ENCODE measurements at places on chromosomes 11 and 22. TPM values are rescaled to one million over a fixed set of nuclear protein-coding genes. Genes with fewer than 3 reads are reported as not detected.

GRCh38 chr11:105220121-105220520 lies 80.6 kb upstream of the CARD18 start:
- H3K4me3 ChIP-seq = no peak overlapping the region
- H3K27ac ChIP-seq = no peak overlapping the region
- H3K36me3 ChIP-seq = no peaks in the 10 kb centered on the region
- DNase-seq = no peak
- H3K4me1 ChIP-seq = no peaks in the 10 kb centered on the region
- H3K27me3 ChIP-seq = no peaks in the 10 kb centered on the region

DNA sequence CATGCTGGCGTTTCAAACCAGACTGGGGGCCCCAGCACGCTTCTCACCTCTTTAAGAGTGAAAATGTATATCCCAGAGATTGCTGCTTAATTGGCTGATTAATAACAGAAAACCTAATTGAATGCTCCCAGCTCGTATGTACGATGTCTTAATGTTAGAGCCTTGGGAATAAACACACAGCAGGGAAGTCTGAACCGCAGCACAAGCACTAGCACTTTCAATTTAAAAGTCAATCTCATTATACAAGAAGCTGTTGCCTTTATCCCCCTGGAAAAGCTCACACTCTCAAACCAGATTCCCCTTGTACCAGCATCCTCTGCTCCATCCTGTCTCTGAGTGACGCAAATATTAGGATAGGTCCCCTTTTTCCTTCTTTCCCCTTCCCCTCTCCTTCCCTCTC lies 449.1 kb downstream of the MN1 start:
- DNase-seq = no peak
- no peaks in the 10 kb centered on the region for H3K36me3 ChIP-seq
- H3K27me3 ChIP-seq = no peaks in the 10 kb centered on the region
- H3K4me1 ChIP-seq = no peaks in the 10 kb centered on the region
- H3K4me3 ChIP-seq = no peak overlapping the region

GRCh38 chr11:66612458-66612857 lies 4.0 kb upstream of the RBM14 start:
- H3K4me3 ChIP-seq = no peak overlapping the region
- H3K27me3 ChIP-seq = no peaks in the 10 kb centered on the region
- DNase-seq = no peak
- H3K36me3 ChIP-seq = no peaks in the 10 kb centered on the region
- H3K27ac ChIP-seq = no peak overlapping the region

DNA sequence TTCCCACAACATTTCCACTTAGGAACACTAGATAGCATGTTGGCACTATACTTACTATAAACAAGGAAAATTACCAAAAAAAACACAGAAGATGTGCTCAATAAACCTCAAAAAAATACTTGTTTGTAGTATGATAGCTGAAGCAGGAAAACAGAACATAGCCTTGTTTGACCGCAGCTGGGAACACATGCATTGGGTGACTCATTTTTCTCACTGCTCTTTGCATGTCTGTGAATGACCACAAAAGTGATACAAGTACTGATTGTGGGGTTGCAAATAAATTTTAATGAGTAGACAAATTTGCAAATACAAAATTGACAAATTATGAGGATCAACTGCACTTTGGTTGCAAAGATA lies 22.8 kb upstream of the GUCY1A2 start:
- no peaks in the 10 kb centered on the region for H3K27me3 ChIP-seq
- H3K4me3 ChIP-seq = no peak overlapping the region
- H3K36me3 ChIP-seq = no peaks in the 10 kb centered on the region
- no peaks in the 10 kb centered on the region for H3K4me1 ChIP-seq
- no peak overlapping the region for H3K27ac ChIP-seq
- no peak for DNase-seq

DNA sequence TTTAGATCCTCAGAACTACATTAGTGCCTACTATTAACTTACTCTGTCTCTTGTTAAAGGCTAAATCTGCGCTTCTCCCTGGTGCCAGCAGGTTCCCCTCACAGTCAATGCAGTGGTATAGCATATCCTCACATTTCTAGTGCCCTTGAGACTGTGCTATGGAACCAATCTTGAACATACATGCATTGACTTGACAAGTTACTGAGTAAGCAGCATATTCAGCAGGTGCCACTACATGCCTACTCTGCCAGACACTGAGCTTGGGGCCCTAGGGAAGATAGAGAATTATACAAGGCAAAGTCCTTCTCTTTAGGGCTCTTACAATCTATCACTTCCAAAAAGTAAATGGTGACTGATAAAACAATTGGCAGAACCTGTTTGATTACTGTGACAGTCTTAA lies 3.2 kb downstream of the FUT4 start:
- no peak overlapping the region for H3K4me3 ChIP-seq
- no peaks in the 10 kb centered on the region for H3K36me3 ChIP-seq
- no peak overlapping the region for H3K27ac ChIP-seq
- H3K4me1 ChIP-seq = no peaks in the 10 kb centered on the region
- no peaks in the 10 kb centered on the region for H3K27me3 ChIP-seq
- DNase-seq = no peak

GRCh38 chr22:46467006-46467405 lies 70.4 kb downstream of the CELSR1 start:
- no peak overlapping the region for H3K4me3 ChIP-seq
- H3K36me3 ChIP-seq = no peaks in the 10 kb centered on the region
- no peaks in the 10 kb centered on the region for H3K27me3 ChIP-seq
- no peaks in the 10 kb centered on the region for H3K4me1 ChIP-seq

FAM89B gene
- polyA plus RNA-seq = 25.8 TPM

LGR4 gene
- 33.0 TPM for polyA plus RNA-seq

SLC22A8 gene
- polyA plus RNA-seq = not detected

Data from testis (tissue), 5 donors.